KG1 (cell line): ENCODE measurements at places on chromosomes 6 and 20.

GRCh38 chr6:36759148-36759759, 61.6 kb downstream of the RAB44 start:
- no peak for DNase-seq

- no peak for DNase-seq
Observed at GRCh38 chr6:21905531-21905930, 312.0 kb downstream of the SOX4 start.

DNA sequence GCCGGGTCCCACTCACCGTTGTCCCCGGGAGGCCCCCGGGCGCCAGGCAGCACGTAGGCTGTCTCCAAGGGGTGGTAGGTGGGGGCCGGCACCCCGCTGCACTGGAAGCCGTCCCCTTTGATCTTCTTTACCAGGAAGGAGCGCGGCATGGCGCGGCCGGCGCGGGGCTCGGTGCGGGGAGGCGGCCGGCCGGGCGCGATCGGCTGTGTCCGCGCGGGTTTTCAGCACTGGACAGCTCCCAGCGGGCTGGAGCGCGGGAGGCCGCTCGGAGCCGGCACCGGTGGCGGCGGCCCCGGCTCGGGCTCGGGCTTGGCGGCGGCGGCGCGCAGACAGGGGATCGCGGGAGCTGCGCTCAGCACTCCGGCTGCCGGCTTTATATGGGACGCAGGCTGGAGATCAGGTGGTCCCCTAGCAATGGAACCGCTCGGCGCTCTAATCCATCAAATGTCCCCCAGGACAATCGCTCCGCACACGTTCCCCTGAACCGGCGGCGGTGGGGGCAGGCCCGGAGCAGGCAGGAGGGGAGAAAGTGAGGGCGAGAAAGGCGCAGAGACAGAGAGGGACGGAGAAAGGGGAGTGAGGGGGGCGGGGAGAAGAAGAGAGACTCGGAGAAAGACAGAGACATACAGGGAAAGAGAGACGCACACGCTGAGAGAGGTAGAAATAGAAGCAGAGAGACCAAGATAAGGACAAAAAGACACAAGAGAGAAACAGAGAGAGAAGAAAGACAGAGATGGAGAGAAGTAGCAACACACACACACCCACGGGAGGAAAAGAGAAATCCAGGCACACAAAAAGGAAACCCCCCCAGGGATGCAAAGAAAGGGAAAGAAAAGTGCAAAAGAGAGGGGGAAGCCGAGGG, at the start of gene SCRT2:
TSS of gene SCRT2 (minus strand) at position 350 of the 862 bp plus-strand sequence. CDS start at position 149, 201 bp downstream.
- no peak for DNase-seq

DNA sequence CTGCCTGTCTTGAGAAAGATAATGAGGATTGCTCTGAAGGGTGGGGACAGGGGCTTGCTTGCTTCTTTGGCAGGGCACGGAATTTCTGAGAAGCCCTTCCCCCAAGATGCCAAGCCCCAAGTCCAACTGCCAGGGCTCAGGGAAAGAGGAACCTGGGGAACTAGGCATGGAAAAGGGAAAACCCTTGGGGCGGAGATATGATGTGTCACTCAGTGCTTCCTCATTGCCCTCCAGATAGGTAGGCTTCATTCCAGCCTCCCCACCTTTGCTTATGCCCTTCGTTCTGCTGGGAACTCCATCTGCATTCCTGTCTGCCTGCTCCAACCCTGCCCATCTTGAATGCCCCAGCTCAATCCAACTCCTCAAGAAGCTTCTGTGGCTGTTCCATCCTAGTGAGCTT, 61.2 kb downstream of the VEGFA start:
- no peak for DNase-seq

GRCh38 chr6:91865889-91866288, 1279.0 kb upstream of the MAP3K7 start:
- DNase-seq: no peak

DNA sequence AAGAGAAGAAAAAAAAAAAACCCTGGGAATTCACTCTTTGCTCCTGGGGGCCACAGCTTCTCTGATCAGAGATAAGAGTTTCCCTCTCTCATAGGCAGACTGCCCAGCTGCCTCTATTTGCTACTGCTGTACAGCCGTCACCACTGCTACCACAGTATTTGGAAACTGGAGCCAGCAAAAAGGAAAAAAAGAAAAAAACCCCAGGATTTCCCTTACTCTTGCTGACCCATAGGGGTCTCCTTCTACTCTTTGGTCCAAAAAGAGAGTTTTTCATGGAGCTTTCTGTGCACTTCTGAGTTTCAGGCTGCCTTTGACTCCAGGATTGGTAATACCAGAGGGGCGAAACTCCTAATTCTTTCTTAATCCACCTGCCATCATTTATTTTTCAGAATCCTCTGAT, 89.7 kb downstream of the MDGA1 start:
- DNase-seq: no peak

DNA sequence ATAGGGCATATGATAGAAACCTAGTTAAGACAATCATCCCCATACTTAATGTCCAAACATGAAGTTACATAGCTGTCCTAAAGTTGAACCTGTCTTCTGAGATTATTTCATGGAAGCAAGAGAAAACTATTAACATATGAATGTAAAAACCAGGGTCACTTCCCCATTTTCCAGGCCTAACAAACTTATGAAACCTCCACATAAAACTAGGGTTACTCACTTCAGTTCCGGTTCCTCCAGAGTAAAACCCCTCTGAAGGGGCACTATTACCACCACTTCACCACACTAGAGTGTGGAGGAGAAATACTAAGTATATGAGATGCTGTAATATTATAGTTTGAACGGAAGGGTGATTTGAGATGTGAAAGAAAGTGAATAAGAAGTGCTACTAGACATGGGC, 14.9 kb downstream of the PRKN start:
- DNase-seq: no peak

DNA sequence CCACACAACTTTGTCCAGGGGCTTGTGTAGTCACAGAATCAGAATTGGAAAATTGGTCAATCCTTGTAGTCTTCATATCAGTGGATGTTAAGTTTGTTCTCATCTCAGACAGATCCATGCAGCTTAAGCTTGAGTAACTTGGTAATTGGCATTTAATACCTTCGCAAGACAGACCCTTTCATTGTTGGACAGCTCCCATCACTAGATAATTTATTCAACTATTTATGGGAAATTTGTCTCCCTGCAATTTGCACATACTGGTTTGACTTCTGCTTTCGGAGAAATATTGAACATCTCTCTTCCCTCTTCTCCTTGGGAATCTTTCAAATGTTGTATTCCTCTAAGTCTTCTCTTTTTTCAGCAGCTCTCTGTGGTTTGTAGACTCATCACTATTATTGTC, 17.1 kb downstream of the MEI4 start:
- no peak for DNase-seq

DNA sequence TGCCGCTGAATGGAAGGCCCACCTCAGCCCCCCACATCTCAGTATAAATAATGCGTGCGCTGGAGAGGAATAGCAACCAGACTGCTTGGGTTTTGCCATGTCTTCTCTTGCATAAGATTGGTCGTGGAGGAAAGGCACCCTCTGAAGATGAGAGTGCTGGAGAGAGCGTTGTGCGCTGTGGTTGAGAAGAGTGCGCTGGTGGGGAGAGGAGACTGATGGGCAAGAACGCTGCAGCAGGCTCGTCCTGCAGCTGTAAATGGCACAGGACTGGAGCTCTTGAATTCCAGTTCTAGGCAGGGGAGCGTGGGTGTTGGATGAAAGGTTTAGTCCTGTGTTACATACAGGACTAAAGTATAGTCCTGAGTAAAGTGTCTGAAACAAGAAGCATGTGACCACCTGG, 51.5 kb downstream of the RPRD1B start:
- DNase-seq: no peak
